Uterus (tissue), 4 donors: ENCODE measurements at places on chromosomes 3 and 15.

DNA sequence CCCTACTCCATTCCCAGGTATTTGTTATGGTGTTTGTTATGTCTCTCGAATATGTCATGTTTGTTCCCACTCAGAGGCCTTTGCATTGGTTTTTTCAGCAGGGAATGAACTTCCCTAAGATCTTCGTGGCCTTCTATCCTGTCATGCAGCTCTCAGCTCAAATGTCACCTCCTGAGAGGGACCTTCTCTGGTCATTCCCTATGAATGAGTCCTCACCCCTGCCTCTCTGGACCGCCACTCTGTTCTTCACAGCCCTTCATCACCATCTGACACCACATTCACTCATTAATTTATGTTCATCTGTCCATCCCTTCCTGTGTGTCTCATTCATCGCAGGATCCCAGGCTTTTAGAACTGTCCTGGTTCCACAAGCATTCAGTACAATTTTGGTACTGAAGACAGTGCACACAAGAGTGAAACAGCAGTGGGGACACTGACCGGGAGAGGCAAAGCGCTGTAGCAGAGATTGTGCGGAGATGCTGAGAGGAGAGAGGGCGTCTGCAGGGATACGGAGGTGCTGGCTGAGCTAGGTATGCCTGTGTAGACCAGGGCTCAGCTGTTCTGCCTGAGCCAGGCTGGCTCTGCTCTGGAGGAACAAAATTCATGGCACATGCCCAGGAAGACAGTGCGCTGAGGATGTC is 132.3 kb downstream of the CHCHD6 start:
- no peak for DNase-seq

DNA sequence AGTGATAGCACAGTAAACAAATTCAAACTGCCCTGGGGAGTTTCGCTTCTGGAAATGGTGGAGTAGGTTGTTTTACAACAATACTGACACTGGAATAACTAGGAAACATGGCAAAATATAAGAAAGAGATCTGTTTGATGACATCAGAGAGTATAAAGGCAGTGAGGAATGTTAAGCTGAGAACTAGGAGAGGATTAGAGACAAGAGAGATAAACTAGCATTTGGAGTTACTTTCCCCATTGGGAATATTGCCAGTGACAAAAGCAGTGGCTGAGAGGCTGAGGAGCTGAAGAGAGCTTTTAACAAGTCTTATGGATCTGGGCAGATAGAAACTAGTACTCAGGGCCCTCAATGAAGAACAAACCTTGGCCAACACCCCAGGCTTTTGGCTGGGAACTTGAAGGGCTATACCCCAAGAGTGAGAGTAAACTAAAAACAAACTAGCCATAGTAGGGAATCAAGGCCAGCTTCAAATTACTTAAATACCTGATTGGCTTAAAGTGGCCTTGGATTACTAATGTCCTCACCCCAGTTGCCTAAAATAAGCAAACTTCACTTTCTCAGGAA is 280.4 kb downstream of the KLF13 start:
- DNase-seq = no peak

GRCh38 chr3:77468626-77469020 is 428.7 kb downstream of the ROBO2 start:
- no peak for DNase-seq

DNA sequence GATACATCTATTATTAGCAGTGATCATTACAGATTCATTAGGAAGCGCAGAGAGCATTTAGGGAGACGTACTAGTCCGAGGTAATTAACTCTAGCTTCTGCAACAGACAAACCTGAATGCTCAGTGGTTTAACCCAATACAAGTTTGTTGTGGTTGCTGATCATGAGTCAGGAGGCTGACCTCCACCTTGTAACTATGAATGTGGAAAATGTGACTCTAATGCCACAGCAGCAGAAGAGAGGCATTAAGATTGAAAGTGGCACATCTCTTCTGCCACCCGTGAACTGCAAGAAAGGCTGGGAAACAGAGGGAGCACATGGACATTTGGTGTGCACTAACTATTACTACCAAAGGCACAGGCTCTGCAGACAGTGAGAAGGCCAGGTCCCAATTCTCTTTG is 71.2 kb upstream of the C3orf80 start:
- DNase-seq = no peak

DNA sequence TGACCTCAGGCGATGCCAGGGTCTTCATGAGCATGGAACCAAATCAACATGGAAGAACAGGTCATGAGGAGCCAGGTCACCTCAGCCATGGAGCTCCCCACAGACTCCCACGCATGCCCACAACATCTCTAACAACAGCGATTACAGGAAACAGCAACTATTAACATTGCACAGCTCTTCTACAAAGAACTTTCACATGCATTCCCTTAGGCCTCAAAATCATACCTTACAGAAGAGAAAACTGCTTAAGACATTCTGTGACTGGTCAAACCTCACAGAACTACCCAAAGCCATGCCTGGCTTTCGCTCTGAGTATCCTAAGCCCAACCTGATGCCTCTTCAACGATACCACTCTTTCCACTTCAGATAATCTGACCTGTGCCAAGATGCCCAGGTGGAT is 117.8 kb downstream of the OXNAD1 start:
- no peak for DNase-seq

DNA sequence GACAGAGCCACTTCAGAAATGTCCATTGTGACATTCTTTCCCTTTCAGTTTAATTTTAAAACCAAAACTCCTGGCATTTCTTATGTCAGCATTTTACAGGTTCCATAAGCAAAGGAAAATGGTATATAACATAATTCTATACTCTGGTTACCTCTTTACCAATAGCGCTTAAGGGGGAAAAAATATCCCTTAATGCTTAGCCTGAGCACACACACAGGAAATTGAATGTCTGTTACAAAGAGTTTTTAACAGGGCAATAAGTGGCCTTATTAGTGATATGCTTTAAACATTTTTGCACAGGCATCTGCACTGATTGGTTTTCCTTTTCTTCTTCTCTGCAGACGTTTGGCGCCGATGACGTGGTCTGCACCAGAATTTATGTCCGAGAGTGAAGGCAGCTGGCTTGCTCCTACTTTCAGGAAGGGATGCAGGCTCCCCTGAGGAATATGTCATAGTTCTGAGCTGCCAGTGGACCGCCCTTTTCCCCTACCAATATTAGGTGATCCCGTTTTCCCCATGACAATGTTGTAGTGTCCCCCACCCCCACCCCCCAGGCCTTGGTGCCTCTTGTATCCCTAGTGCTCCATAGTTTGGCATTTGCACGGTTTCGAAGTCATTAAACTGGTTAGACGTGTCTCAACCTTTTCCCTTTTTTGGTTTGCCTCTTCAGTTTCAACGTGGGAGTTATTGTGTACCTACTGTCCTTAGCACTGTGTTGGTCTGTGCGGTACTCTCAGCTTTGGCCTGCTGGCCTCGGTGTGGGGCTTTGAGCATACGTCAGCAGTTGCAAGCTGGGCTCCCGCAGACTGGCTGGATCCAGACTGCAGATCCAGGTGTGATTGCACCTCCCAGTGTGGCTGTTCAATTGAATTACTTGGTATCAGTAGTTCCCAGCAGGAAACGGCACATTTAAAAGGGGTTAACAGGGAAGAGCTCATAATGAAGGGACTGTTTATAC is 7.7 kb downstream of the CRABP1 start:
- DNase-seq = no peak

DNA sequence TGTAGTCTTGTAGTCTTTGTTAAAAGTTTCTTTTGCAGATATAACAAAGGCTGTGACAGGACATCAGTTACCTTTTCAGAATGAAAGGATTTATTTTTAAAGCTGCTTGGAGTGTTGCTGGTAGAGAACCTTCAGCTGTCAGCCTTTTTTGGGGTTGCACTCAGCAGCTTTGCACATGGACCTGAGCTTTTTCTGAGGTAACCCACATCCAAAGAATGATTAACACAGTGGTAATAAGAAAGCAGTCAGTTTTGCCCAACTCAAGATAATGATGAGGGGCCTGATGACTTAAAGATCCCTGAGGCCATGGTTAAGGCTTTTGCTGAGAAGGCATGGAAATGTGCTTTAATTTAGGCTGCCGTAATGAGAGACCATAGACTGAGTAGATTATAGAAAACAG is 1042.7 kb downstream of the PLOD2 start:
- no peak for DNase-seq

DNA sequence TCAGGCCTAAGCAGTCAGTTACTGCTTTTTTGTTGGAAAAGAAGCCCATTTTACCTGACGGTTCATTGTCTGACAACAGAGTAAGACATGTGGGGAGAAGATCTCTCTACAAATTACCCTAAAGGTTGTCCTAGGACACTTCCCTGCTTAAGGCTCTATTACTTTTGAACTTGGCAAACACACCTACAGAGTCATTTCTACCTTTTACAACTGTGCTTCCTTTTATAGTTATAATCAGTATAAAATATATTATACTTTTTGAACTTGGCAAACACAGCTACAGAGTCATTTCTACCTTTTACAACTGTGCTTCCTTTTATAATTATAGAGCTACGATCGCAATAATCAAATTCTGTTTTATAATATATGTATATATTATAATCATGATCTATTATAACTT is 215.0 kb downstream of the TPRG1 start:
- no peak for DNase-seq

- no peak for DNase-seq
These were observed 436.6 kb downstream of the VGLL3 start for GRCh38 chr3:86554383-86554782.

DNA sequence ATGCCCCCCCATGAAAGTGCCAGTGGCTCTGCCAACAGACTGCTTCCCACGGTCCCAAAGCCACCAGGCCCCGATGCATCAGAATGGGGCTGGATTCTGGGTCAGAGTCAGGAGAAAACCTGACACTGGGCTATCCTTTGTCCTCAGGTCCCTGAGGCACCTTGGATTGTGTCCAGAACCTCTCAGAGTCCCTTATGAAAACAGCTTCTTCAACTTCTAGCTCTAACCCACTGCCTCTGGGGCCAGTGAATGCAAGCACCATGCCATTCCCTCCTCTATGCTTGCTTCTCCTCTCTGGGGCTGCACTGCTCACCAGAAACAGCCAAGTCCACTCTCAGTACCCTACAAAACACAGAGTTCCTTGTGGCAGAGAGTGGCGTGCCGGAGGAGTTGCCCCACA is 9.9 kb downstream of the CRABP1 start:
- no peak for DNase-seq

DNA sequence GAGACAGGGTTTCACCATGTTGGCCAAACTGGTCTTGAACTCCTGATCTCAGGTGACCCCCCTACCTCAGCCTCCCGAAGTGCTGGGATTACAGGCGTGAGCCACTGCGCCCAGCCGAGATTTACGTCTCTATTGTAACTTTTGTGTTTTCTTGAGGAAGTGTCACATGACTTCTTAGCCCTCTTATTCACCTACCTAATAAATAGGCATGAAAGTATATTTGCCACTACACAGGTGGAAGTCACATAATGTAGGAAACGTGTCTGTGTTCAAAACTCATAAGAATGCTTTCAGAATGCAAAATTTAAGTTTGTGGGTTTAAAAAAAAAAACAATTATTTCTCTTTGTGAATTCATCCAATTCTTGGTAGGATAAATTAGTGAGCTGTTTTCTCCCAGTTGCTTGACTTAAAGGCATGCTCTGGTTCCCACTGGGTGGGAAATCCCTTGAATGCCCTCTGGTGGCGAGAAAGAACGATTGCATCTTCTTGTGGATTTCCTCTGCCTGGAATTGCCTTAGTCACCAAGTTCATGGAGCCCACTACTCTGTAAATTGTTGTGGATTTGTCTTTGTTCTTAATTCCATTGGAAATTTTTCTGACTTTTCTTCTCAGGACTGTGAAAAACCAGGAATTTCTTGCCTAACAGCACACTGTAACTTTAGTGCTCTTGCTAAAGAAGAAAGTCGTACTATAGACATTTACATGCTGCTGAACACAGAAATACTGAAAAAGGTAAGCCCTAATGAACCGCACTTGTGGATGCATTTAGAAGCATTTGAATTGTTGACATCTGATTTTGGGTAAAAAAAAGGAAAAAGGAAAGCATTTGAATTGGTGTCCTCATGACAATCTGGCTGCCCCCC is 82.2 kb upstream of the CTDSPL start:
- DNase-seq = no peak

- DNase-seq = no peak
These were observed 45.1 kb downstream of the KPNA1 start for GRCh38 chr3:122469659-122470058.
